ENCODE measurements at places on chromosomes 6 and 20.

- no peak for DNase-seq
Measured at GRCh38 chr20:49863666-49864065, 51.0 kb downstream of the SLC9A8 start.

GRCh38 chr20:43941476-43942200 lies 27.0 kb downstream of the TOX2 start:
- DNase-seq, result peak; percentile 41

DNA sequence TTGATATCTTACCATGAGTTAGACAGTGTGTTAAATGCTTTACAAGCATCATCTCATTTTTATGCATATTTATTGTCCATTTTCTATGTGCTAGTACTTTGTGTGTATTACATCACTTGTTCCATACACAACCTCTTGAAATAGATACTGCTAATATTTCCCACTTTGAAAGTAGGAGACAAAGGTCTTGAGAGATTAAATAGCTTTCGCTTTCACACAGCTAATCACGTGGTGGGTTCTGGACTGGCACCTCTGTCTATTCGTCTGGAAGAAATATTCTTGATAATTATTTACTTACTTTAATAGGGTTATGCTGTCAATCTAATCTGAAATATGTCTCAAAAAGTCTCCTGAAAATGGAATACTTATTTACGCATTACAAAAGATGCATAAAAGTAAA lies 30.2 kb downstream of the EPHA7 start:
- no peak for DNase-seq

- DNase-seq, result no peak
Measured at GRCh38 chr6:37182736-37183590, 13.0 kb downstream of the PIM1 start.

DNA sequence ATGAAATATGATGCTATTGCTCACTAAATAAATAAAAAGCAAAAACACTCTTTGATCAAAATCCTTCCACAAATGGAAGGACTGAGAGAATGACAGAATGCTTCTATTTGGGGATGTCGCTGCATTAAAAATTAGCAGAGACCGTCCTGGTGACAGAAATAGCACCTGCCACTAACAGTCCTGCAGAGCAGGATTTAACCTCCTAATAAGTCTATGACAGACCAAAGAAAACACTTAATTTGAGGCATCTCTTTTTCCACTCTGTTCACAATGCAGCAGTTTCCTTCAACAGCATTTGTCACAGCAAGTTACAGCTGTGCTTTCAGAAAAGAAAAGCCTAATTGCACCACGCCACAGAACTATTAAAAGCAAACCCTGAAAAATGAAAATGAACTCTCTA lies 140.6 kb upstream of the BEND6 start:
- DNase-seq, result no peak

DNA sequence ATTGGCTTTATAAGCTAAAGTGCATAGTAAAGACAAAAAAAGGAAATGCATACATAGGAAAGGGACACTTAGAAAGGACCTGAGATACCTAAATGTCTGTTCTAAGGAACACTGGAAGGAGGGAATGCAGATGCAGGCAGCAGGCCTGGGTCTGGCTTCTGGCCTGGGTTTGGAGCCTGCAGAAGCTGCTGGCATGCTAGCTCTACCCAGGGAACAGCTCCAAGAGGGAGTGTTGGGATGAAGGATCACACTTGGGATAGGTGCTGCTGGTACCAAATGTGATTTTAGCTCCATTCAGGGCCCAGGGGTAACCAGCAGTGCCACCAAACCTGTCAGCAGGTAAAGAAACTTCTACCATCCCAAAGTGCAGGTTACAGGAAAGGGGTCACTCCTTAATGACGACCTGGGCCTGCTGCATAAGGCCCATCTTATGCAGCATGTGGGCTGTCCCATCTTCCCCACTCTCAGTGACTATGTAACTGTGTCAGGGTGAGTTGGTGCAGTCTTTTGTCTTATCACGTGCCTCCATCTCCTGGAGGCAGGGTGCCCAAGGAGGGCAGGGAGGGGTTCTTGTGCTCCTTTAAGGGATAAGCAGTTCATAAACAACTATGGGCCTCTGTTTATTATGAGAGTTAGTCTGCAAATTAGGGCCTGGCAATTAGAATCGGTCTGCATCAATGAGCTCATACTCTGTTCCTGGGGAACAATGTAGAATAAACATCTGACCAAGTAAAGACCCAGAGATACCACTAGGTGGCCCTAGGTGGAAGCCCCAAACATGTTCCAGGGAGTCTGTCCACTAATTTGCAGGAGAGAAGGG lies 26.9 kb downstream of the DDX27 start:
- peak; percentile 20 for DNase-seq
